ENCODE measurements at places on chromosomes 13 and 19.

- no peak for DNase-seq
Observed at GRCh38 chr19:57947088-57947418, 453 bp downstream of the ZNF256 start.

- no peak for DNase-seq
Observed at GRCh38 chr13:99078017-99078771, 100.3 kb upstream of the DOCK9 start.

- DNase-seq = no peak
Observed at GRCh38 chr13:36548129-36548528, 115.8 kb downstream of the CCNA1 start.

- DNase-seq = no peak
Observed at GRCh38 chr13:72168126-72168855, 301.3 kb upstream of the DACH1 start.

Measured in anterior cingulate cortex (tissue), 58 donors.